Chondrocyte (in vitro differentiated cells): ENCODE measurements at places on chromosomes 12 and 14.

- H3K4me3 ChIP-seq, result no peak overlapping the region
- no peak for DNase-seq
- peaks cover 26% of the 10 kb centered on the region for H3K4me1 ChIP-seq
- H3K27me3 ChIP-seq, result no peaks in the 10 kb centered on the region
These were observed 26.6 kb downstream of the PLEKHA5 start for GRCh38 chr12:19155981-19156734.

- H3K36me3 ChIP-seq, result peaks cover 3% of the 10 kb centered on the region
- peaks cover 10% of the 10 kb centered on the region for H3K27me3 ChIP-seq
- no peaks in the 10 kb centered on the region for H3K4me1 ChIP-seq
- H3K27ac ChIP-seq, result no peak overlapping the region
These were observed 168.2 kb downstream of the KIF26A start for GRCh38 chr14:104306450-104307040.

- H3K4me3 ChIP-seq, result no peak overlapping the region
- no peak overlapping the region for H3K27ac ChIP-seq
- peaks cover 9% of the 10 kb centered on the region for H3K4me1 ChIP-seq
- DNase-seq, result no peak
These were observed 90.8 kb downstream of the BICD1 start for GRCh38 chr12:32197421-32197820.

- no peak overlapping the region for H3K4me3 ChIP-seq
- DNase-seq, result no peak
- no peak overlapping the region for H3K27ac ChIP-seq
These were observed 10.7 kb downstream of the ARID4A start for GRCh38 chr14:58309086-58309485.

DNA sequence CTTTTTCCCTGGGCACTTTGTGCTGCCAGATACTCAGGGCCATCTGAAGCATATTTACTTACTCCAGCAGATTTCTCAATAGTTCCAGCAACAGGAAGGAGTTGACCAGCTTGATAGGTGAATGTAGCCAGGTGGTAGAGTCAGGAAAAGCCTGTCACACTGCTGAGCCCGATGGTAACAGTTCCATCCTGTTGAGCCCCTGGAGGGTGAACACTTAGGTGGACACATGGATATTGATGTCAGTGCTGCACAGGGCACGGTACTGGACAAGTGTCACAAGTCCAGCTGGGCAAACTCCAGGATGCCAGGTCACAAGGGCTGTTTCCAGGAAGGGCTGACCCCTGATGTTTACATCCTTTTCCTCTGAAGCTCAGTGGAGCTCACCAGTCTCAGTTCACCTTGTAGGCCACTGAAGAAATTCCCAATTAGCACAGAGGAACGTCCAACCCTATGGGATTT, 2.3 kb upstream of the SMOC1 start:
- DNase-seq, result no peak
- H3K27ac ChIP-seq, result no peak overlapping the region
- H3K4me3 ChIP-seq, result no peak overlapping the region
- H3K36me3 ChIP-seq, result no peaks in the 10 kb centered on the region
- H3K4me1 ChIP-seq, result peaks cover 7% of the 10 kb centered on the region
